ENCODE measurements at places on chromosomes 5 and 9.

DNA sequence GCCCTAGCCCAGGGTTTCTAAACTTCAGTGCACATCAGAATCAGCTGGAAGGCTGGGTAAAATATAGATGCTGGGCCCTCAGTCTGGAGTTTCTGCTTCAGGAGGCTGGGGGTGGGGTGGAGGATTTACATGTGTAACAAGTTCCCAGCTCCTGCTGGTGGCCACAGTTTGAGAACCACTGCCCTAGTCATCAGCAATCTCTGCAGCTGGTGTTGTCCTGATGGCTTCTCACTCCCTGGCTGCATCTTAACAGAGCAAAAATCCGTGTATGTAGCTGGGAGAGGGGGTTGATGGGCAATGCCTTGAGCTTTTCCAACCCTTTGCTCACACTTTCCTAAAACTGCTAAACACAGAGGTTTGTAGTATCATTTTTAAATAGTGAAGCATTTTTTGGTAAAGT is 186.0 kb upstream of the KLF9 start:
- no peak for DNase-seq

GRCh38 chr9:8374471-8374870 is 574.9 kb upstream of the DMAC1 start:
- DNase-seq: no peak

DNA sequence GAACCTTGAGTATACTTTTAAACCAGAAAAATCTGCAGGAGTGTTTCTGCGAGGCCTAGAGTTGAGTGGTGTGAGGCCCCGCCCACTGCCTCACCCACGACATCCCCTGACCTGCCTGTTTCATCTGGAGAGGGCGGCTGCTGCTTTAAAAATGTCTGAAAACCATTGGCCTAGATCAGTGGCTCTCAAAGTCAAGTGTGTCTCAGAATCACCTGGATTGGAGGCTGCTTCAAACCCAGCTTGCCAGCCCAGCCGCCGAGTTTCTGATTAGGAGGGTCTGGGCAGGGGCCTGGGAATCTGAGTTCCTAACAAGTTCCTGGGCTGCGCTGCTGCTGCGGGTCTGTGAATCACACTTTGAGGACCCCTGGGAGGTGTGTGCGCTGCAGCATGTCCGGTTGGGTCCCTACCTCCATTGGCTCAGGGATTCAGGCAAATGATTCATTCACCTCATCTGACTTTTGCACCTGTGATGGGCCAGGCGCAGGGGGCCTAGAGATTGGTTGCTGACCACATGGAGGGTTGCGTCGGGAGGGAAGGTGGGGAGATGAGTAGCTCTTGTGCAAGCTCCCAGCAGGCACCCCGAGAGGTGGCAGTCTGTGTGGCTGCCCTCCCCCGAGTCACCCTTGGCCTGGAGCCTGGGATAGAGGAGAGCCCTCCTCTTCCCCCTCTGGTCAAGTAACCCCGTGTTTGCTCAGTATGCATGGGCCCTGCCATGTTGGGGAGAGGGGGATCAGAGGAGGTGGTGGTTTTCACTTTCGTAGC is 27.6 kb upstream of the HMCN2 start:
- DNase-seq: no peak

DNA sequence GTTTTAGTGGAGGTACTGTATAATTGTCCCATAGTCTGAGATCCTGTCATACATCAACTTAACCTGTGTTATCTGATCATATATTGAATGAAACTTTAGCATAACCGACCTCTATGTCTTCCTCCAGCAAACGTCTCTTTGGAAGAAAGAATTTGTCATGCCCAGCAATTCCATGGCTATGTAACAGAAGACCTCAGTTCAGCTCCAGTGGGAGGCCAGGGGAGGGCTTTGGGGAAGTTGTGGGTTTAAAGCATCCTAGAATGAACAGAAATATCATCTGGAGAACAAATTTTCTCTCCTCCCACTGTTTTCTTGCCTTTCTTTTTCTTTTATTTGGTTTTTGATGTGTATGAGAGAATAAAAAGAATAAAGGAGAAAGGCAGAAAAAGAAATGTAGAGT is 164.5 kb downstream of the GAS1 start:
- DNase-seq: no peak

- DNase-seq: no peak
Measured at GRCh38 chr9:69719983-69720382, 39.8 kb downstream of the PTAR1 start.
